Muscle of leg (tissue), 16 donors: ENCODE measurements at places on chromosomes 7 and 10. TPM values are rescaled to one million over a fixed set of nuclear protein-coding genes. Genes with fewer than 3 reads are reported as not detected.

DNA sequence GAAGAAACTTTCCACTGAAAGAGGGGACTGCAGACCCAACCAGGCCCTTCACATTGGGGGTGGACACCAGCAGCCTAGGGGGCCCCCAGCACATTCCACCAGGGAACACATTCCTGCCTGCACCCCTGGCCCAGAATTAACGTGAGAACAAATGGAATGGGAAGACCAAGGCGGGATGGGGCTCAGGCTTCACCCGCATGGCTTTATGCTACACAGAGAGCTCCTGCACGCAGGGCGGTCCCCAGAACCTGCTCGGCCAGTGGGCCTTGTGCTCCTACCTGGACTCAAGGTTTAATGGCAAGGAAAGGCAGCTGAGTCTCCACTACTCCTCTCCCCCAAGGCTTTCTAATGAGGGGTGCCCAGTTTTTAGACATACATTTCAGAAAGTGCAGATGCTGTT lies 146.3 kb upstream of the GPR26 start:
- DNase-seq, result no peak

DNA sequence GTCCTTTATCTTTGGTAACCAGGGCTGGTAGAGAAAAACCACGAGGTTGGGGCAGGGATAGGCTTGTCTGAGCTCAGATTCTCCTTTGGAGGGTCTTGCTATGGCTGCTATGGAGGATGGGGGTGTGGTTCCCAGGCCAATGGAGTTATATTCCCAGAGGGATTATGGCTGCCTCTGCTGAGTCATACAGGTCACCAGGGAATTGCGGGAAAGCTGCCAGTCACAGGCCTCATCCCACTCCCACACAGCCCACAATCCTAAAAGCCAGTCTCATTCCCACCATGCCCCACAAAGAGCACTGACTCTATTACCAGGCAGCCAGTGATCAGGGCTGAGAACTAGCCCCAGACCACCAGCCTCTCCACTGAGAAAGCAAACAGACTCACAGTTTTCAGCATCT lies 316.6 kb upstream of the TMEM229A start:
- no peak for DNase-seq

DNA sequence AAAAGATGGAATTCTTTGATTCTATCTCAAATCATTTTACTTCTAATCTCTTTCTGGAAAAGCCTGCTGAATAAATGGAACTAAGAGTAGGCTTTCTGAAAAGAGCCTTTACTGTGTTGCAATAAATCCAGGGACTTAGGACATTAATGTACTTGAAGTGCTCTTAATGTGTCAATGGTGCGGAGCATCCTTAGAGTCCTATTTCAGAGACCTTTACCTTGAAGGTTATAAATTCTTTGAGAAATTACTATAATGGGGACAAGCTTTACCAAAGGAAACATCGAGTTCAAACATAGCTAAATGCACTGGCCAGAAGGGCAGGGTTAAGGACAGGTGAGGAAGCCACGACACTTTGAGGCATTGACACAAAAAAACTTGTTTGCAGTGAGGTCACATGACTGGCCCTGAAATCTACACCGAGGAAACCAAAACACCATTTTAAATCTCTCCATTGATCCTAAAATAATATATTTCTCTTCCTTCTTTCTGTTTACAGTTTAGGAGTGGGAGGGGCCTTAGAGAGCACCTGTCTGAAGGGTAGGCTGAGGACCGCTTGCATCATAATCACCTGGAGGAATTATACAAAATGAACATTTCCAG lies 48.1 kb upstream of the EXOC6 start:
- DNase-seq, result no peak

GRCh38 chr7:151432658-151433521 lies 7.1 kb downstream of the CRYGN start:
- DNase-seq, result no peak

DNA sequence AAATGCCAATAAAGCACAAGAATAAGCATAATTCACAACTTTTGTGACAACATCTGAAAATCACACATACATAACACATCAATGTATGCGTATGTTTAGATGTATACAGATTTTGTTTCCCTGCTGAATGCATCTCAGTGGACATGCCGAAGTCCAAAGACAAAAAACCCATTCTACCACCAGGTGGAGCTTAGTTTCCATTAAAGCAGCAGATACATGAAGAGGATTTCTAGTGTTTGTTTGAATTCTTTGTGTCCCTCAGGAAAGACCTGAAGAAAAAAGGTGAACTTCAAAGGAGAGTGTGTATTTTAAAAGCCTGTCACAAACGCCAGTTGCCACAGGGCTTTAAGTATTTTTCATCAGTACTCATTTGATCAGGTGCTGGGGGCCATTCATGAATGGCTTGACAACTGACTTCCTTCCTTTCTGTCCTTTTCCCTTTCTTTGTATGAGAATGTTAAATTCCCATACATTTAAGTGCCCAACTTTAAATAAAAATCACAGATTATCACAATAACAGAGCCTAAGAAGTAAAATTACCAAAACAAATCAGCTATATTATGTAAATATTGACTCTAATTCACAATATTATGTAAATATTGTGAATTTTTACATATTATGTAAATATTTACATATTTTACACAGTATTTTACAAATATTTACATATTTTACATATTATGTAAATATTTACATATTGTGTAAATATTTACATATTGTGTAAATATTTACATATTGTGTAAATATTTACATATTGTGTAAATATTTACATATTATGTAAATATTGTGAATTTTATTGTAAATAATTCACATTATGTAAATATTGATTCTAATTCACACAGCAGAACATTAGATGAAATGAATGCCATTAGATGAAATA lies 343.0 kb downstream of the CRPPA start:
- DNase-seq, result peak; percentile 88

DNA sequence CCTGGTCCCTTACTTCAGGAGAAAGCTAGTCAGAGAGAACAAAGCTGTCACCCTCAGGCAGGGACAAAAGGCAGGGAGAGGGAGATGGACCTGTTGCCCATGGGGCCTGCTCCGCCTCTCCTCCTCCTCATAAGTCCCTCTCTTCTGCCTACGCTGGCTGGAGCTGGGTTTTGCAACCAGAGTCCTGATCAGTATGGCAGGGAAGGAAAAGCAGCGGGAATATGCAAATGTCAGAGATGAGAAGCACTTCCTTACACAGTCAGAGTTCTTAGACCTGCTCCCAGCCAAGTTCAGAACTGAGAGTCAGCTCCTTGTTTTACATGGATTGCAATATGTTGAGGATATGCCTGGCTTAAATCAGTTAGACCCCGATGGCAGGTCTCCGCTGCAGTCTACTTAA lies 231.1 kb downstream of the ADAM12 start:
- DNase-seq, result no peak

DNA sequence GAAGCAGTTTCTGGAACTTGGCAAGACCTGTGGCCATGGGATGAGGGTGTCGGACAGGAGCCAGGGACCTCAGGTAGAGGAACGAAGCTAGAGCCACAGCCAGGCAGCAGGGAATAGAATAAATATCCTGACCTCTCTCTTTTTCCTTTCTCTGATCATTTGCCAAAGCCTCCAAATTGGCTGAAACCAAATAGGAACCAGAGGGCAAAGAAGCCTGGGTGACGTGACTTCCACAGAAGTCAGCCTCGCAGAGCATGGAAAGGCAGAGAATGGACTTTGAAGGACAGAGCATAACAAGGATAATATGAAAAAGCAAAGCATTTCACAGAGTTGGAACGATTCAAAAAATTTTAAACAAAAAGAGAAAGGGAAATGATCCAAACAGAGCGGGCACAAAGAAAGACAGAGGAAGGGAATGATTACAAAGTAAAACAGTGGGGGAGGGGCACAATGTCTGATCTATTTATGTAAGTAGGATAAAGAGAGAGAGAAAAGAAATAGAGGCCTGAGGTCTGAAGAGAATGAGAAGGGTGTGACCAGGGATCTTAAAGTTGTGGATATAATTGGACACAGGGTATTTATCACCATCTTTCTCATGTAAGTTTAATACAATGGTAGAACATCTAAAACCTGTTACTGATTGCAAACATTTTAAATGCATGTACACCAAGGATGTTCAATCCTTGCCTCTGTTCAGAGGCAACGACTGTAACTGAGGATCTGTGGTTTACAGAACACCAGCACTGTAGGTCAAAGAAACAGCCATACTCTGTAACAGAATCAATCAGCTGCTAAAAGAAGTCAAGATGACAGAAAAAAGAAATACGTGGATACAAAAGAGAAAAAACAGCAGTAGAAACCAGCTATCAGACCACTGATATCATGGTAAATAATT lies 4.5 kb upstream of the ZEB1 start:
- DNase-seq, result no peak

Gene RUFY2
- 19.8 TPM for total RNA-seq

DNA sequence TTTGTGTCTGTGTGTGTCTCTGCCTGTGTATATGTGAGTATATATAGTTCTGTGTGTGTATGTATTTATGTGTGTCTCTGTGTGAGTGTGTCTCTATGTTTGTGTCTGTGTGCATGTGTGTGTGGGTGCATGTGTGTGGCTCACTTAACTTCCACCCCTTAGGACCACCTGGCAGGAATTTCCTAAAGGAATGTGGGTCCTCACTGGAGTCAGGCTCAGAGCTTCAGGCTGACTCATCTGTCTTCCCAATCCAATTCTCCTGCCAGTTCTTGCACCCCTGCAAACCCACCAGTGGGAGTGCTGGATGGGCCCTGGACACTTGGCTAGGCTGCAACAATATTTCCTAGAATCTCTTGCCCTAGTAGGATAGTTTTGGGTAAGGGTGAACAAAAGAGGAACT lies 70.2 kb upstream of the GRB10 start:
- DNase-seq, result no peak

Gene FAM25A
- not detected for total RNA-seq

DNA sequence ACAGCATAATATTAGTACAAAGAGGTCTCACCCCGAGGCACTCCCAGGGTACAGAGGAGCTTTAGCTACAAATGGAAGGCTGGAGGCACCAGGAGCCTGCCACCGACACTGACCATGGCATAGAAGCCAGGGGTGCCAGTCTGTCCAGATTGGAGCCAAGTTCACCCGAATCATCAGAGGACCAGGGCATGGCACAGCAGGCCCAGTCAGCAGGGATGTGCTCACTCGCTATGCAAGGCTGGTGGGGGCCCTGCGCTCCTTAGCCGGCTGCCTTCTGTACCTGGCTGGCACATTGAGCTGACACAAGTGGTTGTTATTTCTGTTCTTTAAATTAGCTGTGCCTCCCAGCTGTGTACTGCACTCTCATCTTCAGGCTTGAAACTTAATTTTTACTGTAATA lies 149.3 kb downstream of the TCERG1L start:
- no peak for DNase-seq

- DNase-seq, result peak; percentile 15
Measured at GRCh38 chr7:131692131-131692960, 135.9 kb upstream of the PODXL start.

GRCh38 chr7:7416031-7416858 lies 119.4 kb downstream of the COL28A1 start:
- DNase-seq, result peak; percentile 51

- no peak for DNase-seq
Measured at GRCh38 chr10:29248158-29248557, 40.7 kb upstream of the LYZL1 start.

Gene MTERF1
- 14.0 TPM for total RNA-seq

Gene H2BK1
- total RNA-seq, result not detected

- no peak for DNase-seq
Measured at GRCh38 chr7:107742678-107743566, 1.0 kb upstream of the CBLL1 start.

Gene LRRC18
- total RNA-seq, result 0.18 TPM

Gene CYP3A7
- total RNA-seq, result 0.58 TPM

- DNase-seq, result no peak
Measured at GRCh38 chr10:4332764-4333458, 493.1 kb upstream of the AKR1E2 start.

GRCh38 chr7:95922191-95922590 lies 149.8 kb downstream of the DYNC1I1 start:
- no peak for DNase-seq

GRCh38 chr7:108360058-108360800 lies 96.0 kb downstream of the NRCAM start:
- DNase-seq, result no peak

Gene ELN
- total RNA-seq, result 142 TPM

DNA sequence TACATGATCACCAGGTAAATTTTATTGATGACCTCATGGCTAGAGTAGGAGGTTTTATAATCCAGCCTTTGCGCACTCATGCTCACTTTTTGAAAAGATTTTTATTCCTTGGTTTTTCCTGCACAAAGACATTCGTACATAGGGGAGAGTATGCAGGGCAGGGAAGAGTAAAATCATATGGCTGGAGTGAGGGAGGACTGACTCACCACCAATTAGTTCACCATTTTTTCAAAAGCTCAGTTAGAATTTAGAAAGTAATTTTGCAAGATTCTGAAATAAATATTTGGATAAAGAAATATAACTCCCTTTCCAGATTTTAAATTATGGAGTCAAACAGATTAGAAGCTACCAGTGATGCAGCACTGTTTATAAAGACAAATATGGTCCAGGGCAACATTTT lies 111.9 kb downstream of the SEMA3D start:
- no peak for DNase-seq

- DNase-seq, result peak; percentile 78
Measured at GRCh38 chr10:27625452-27626211, 120.0 kb downstream of the MKX start.

Gene PRSS37
- not detected for total RNA-seq

- DNase-seq, result no peak
Measured at GRCh38 chr10:26524161-26524896, 86.2 kb downstream of the APBB1IP start.

Gene EXOC4
- 64.9 TPM for total RNA-seq

Gene TEX36
- total RNA-seq, result not detected

- no peak for DNase-seq
Measured at GRCh38 chr7:112168915-112169314, 37.3 kb downstream of the DOCK4 start.
